ENCODE measurements at places on chromosomes 1 and 21.

DNA sequence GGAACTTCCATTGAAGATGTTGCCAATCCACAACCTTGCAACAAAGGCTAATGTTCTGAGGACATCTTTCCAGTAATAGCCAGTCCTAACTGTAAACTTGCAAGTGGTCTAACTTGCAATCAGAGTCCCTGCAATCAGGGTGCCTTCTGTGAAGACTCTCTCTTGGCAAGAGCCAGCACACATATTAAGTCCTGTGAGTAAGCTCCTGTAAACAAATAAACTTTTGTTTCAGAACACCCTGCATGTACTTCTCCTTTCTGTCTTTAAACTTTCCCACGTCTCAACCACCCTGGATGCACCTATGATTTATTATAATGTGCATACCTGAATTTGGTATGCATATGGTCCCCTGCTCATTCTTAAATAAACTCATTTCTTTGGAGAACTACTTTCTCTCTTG, 9.1 kb downstream of the GBP7 start:
- no peak for DNase-seq

DNA sequence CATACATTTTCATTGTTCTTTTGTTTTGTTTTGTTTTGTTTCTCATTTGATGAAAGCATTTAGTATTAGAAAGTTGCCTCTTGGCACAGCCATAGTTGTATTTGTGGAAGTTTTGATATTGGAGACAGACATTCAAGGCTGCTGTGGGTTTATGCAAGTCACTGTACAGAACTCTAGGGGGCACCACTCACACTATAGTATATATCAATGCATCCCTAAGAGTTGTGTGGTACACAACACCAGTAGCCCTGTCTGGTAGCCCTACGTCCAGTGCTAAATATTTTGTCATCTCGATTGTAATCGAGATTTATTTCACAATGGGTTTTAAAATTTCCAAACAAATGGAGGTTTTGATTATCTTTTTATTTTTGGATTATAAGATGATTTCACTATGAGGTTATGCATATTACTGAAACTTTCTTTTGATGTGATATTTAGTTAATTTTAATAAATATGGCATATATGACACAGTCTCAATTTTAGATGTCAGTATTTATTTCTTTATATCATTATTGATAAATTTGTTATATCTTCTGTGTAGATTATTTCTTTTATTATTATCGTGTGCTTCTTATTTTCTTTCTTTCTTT, 112.2 kb downstream of the NR5A2 start:
- DNase-seq: no peak

DNA sequence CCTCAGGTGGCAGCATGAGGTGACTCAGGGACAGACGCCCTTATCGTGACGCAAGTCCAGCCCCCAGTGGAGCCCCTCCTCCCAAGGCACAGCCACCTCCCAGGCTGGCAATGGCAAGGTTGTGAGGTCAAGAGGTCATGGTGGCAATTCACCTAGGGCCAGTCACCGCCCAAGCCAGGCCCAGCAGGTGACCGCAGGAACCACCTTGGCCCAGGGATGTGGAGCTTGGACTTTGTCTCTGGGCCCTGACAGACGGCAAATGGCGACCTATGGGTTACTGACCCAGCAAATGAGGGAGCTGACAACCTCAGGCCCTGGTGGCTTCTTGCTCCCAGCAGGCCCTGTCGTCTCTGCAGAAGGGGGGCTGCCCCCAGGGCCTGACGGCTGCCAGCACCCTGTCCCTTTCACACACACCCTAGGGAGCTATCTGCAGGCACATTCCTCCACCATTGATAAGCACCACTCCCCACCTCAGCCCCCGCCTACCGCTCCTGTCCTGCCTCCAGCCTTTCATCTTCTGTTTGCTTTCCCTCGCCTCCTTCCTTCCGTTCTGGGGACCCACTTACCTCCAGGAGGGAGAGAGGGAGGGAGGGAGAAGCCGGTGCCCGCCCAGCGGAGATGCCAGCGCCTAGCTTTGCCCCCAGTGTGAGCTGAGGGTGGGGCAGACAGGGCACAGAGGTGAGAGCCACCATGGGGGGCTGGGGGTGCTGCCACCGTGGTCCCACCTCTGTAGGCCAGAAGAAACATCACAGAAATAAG, 12.1 kb downstream of the EPHA2 start:
- DNase-seq: no peak

GRCh38 chr1:101293461-101294051, 56.7 kb downstream of the S1PR1 start:
- no peak for DNase-seq

DNA sequence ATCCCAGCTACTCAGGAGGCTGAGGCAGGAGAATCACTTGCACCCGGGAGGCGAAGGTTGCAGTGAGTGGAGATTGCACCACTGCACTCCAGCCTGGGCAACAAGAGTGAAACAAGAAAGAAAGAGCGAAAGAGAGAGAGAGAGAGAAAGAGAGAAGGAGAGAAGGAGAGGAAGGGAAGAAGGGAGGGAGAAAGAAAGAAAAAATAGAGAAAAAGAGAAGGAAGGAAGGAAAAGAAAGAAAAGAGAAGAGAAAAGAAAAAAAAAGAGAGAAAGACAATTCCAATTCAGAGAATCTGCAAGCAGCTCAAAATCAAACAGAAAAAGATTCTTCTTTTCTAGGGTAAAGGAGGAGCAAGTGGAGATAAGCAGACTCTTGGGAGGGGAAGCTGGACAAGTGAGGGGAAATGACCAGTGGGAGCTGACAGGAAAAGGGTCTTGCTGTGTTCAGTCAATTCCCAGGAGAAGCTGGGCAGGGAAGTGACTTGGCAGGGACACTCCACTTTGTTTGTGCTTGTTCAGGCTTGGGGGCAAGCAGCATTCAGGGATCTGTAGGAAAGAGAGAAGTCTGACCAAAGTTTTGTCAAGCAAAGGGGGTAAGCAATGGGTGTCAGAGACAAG, 3.6 kb upstream of the CAPN2 start:
- no peak for DNase-seq

DNA sequence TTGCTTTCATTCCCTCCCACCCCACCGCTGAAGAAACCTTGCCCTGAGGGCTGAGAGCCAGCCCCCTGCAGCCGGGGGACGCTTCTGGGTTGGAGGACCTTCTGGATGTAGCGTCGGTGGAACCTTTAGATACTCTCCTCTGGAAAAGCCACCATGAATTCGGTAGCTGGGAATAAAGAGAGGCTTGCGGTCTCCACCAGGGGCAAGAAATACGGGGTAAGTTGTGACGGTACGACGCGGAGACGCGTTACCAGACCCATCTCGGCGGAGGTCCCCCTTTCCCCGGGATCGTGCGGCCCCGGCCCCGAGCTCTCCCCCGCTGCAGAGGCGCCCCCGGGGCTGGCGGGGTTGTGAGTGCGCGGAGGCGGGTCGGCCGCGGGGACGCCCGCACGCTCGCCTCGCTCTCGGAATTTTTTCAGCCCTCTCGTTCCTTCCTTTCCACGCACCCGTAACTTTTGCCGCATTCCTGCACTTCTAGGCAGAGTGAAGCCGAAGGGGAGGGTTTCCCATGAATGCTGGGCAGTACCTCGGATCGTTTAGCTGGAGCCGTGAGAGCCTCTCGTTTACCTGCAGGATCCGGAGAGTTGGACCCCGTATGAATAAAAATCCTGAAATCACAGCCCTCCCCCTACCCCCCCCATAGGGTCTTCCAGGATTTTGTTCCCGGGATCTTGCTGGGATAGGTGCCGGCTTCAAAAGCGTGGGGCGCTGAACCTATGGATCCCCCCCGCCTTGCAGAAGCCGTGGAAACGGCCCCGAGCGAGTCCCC, 671 bp downstream of the KIF26B start:
- no peak for DNase-seq

DNA sequence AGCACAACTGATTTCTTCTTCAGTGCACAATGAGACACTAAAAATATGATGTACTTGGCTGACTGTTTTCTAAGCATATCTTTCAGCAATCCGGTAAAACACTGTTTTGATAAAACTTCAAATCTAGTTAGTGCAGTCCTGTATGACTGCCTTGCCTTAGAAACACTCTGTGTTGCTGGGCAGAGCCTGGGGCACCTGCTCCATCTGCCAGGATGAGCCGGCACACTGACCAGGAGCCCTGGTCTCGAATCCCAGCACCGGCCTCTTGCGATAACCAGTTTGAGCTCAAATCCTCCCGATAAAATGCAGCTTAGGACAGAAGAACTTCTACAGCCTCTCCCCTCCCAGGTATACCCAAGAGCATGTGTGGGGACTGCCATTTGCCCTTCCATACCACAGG, 199.5 kb downstream of the SIPA1L2 start:
- no peak for DNase-seq

GRCh38 chr1:159010391-159010790, 684 bp downstream of the IFI16 start:
- DNase-seq: no peak

DNA sequence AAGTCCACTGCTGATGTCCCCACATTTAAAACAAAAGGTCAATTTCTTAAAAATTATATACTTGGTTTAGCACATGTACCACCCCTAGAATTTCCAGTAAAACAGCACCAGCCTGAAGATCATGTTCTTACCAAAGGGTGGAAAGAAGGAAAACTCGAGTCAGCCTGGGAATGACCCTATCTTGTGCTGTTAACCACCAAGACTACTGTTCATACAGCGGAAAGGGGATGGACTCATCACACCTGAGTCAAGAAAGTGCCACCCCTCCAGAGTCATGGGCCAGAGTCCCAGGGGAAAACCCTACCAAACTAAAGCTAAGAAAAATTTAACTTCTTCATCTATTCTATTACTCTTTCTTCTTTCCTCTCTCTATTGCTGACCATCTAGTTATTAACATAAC, 113.6 kb upstream of the PPM1J start:
- no peak for DNase-seq

DNA sequence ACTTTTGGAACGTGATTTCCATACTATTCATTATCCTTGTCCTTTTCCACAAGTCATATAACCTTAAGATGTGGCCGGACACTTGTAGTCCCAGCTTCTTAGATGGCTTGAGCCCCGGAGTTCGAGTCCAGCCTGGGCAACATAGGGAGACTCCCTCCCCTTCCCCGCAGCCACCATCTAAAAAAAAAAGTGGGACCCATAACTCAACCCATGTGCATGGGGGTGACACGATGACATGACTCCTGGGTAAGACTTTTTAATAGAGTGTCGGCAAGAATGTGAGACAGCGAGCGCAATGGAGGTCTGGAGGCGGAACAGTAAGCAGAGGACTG, 25.7 kb downstream of the MIA3 start:
- DNase-seq: no peak

- no peak for DNase-seq
Observed at GRCh38 chr1:46053734-46054133, 78.7 kb downstream of the PIK3R3 start.

GRCh38 chr1:53344921-53345838, 17.3 kb upstream of the LRP8 start:
- no peak for DNase-seq

- DNase-seq: no peak
Observed at GRCh38 chr1:51518586-51519047, 449 bp downstream of the EPS15 start.

GRCh38 chr1:115317101-115318012, 20.7 kb downstream of the NGF start:
- no peak for DNase-seq

GRCh38 chr1:199691540-199691939, 336.0 kb upstream of the NR5A2 start:
- DNase-seq: no peak

GRCh38 chr1:242017580-242018233, 18.8 kb upstream of the MAP1LC3C start:
- DNase-seq: no peak

DNA sequence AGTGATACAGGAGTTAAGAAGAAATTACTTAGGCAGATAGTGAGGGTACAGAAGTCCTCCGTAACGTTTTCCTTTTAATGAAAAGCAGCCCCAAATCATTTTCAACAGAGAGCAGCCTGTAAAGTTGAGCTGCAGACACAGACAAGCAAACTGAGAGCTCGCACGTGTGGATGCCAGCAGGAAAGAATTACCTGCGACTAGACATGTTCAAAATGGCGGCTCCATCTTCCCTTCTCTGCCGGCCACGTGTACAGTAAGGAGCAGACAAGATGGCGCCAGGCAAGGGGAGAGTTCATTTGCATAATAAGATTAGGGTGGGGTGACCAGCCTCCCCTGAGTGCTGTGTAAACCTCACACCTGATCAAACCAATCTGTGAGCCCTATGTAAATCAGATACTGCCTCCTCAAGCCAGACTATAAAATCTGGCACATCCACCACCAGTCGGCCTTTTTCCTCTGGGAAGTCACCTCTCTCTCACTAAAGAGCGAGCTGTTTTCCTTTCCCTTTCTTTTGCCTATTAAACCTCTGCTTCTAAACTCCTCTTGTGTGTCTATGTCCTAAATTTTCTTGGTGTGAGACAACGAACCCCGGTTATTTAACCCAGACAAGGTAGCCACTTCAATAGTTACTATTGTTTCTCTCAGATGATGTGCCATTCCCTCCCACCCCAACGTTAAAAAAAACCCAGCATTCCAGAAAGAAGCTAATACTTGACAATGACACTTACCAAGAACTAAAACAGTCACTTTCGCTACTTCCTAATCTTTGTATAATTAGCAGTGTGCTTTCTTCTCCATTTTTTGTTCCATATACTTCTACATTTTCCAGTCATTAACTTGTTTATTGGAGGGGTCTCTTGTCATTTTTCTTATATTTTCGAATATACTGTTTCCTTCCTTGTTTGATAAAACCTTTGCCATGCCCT, 27.4 kb downstream of the DUSP10 start:
- DNase-seq: no peak

DNA sequence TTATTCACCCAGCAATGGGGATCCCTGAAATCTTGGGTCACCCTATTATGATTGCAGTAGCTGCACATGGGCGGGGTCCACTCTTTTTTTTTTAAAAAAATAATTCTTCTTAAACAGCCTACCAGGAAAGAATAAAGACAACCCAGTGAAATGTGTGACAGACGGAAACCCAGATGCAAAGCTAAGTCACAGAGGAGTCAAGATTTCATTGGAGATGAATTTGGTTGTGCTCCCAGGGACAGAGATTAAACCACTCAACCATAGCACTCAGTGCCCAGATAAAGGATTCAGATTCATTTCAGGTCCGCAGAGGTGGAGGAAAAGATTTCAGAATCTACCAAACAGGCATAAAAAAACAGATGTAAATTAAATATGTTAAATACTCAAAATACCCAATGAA, 583.5 kb upstream of the ZP4 start:
- no peak for DNase-seq

DNA sequence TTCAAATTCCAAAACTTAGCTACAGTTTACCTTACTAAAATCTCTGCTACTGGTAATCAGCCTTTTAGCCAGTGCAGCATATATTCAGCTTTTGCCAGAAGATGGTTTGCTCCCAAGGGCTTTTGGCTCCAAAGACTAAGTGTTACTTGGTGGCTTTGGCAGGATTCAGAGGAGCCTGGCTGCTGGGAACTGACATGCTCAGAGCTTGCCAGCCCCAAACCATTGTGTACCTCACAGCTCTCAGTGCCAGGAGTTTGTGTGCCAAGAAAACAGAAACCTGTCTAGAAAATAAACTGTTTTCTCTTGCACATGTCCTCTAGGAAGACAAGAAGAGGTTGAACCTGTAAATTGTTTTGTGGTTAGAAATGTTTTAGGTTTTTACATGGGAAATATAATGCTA, 315.9 kb downstream of the ST6GALNAC3 start:
- no peak for DNase-seq
